ENCODE measurements at places on chromosomes 7 and 10. TPM values are rescaled to one million over a fixed set of nuclear protein-coding genes. Genes with fewer than 3 reads are reported as not detected.
A peak's percentile ranks its signal among the peaks of the same experiment; 100 is the strongest.

CNPY1 gene
- total RNA-seq: not detected

CYP3A7 gene
- total RNA-seq: not detected

TEX47 gene
- total RNA-seq: not detected

FAM13C gene
- total RNA-seq: 1.5 TPM

COL13A1 gene
- 4.2 TPM for total RNA-seq

EVX1 gene
- total RNA-seq: not detected

HOGA1 gene
- 0.15 TPM for total RNA-seq

- no peaks in the 10 kb centered on the region for H3K36me3 ChIP-seq
Measured at GRCh38 chr10:67017218-67017617, 91.4 kb downstream of the LRRTM3 start.

DNA sequence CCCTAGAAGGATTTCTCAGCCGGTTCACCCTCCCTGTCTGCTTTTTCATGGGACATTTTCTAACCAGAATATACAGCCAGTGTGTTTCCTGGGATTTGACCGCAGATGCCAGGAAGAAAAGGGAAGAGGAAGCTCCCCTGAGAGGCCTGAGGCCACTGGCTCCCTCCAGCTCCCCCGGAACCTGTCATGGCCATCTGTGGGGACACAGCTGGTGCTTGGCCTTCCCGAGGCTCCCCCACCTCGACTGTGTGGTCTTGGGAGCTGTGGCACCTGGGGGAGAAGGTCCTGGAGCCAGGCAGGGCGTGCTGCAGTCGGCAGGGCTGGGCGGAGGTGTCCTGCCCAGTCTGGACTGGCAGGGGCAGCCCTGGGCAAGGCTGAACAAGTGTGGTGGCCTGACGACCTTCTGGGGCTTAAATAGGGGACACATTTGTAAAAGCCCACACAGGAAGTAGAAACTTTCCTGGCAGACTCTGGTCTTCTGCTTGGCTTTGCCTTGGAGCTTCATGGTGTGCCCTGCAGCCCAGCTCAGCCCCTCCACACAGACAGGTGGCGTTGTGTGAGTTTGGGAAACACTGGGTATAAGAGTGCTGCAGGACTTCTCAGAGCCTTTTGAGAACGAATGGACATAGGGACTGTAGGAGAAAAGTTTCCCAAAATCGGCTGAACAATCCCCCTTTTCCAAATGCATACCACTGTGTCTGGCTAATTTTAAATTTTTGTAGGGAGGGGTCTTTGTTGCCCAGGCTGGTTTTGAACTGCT, 6.8 kb downstream of the BRI3 start:
- no peak overlapping the region for H3K4me3 ChIP-seq
- peaks cover 15% of the 10 kb centered on the region for H3K36me3 ChIP-seq
- peaks cover 31% of the 10 kb centered on the region for H3K4me1 ChIP-seq
- no peak overlapping the region for H3K27ac ChIP-seq
- no peaks in the 10 kb centered on the region for H3K27me3 ChIP-seq

DNA sequence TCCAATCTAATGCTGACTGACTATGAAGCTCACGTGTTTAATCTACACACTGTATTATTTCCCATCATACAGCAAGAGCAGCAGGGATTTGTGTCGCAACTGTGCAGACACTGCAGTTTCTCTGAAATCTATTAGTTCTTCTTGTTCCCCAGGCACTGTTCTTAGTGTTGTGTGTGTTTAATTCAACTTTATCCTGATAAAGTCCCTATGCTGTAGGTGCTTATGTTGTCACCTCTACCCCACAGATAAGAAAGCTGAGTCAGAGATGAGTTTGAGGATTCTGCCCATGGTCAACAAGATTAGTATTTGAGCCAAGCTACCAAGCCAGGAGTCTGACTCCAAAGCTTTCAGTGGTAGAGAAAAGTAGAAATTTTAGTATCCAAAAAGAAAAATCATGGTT, 22.5 kb upstream of the EPHB6 start:
- peaks cover 14% of the 10 kb centered on the region for H3K4me1 ChIP-seq

GRCh38 chr10:22341190-22341925, 3.9 kb upstream of the SPAG6 start:
- H3K4me3 ChIP-seq: peak overlapping the region; percentile 60
- DNase-seq: no peak
- peaks cover 96% of the 10 kb centered on the region for H3K27me3 ChIP-seq
- H3K27ac ChIP-seq: no peak overlapping the region
- peaks cover 18% of the 10 kb centered on the region for H3K4me1 ChIP-seq

DNA sequence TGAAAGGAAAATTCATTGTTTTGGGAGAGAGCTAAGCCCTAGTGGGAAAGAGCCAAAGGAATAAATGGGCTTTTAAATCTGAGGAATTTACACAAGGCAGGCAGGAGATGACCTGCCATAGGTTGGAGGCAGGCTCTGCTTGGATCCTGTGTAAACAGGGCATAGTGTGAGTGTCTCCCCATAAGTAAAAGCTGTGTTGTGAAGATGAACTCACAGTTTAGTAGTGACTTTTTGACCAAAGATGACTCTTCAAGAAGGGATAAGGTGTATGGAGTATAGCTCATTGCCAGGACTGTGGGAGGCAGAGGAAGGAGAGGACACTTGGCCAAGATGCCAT, 63.2 kb downstream of the KAT6B start:
- H3K4me1 ChIP-seq: peaks cover 3% of the 10 kb centered on the region
- DNase-seq: no peak
- no peak overlapping the region for H3K4me3 ChIP-seq
- H3K36me3 ChIP-seq: no peaks in the 10 kb centered on the region

DNA sequence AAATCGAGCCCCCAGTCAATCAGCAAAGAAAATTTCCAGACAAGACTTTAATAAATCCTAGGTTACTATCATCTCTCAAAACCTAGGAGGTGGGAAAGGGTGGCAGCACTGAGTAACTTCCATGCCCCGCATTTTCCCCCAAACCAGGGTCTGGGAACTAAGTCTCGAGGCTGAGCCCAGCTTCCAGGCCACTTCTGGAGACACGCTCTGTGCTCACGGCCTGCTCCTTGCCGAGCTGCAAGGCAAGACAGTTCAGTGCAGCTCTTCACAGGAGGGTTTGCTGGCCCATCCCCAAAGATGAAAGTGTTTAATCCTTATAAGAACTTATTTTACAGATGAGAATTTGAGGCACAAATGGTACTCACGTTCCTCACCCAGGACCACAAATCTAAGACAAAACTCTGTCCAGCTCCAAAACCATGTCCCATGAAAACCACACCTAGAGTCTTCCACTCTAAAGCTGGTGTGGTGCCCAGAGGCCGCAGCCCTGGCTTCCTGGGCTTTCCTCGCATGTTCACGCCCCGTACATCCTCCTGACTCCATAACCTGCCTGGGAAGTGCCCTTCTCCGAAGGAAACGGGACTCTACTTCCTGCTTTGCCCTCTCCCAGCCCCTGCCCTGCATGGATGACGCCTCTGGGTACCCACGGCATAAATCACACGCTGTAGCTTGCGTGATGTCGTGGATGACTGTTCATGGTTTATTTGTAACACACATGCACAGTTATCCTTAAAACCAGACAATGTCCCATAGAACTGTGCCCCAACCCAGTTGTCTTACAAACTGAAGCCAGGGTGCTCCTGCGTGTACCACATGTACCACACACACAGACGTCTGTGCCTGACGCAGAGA, 201.2 kb downstream of the DIP2C start:
- DNase-seq: no peak
- H3K4me3 ChIP-seq: no peak overlapping the region
- H3K36me3 ChIP-seq: no peaks in the 10 kb centered on the region
- peaks cover 66% of the 10 kb centered on the region for H3K4me1 ChIP-seq

GRCh38 chr10:110708776-110709443, 64.8 kb downstream of the RBM20 start:
- H3K36me3 ChIP-seq: no peaks in the 10 kb centered on the region
- no peaks in the 10 kb centered on the region for H3K27me3 ChIP-seq
- DNase-seq: no peak
- H3K27ac ChIP-seq: no peak overlapping the region
- H3K4me1 ChIP-seq: peaks cover 15% of the 10 kb centered on the region

DNA sequence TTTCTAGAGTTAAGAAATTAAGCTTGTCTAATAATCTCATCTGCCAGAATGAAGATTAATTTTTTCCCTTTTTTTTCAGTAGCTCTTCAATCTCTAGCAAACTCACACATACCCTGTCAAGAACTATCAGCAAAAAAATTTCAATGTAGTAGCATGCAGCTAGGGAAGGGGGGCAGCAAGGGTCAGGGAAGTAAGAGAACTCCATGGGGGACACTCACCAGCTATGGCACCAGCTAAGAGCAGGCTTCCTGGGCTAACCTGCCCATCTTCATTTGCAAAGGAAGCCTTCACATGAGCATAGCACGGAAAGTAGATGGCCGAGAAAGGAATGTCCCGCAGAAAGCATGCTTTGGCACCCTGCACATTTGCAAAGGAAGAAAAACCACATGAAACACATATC, 190.4 kb downstream of the SLC25A13 start:
- no peak overlapping the region for H3K4me3 ChIP-seq
- H3K36me3 ChIP-seq: peaks cover 8% of the 10 kb centered on the region
- H3K4me1 ChIP-seq: peaks cover 20% of the 10 kb centered on the region
- no peak for DNase-seq
- H3K27me3 ChIP-seq: peaks cover 21% of the 10 kb centered on the region
- H3K27ac ChIP-seq: no peak overlapping the region

- H3K36me3 ChIP-seq: no peaks in the 10 kb centered on the region
- no peaks in the 10 kb centered on the region for H3K27me3 ChIP-seq
- no peak for DNase-seq
Measured at GRCh38 chr7:105674200-105674920, 93.1 kb upstream of the EFCAB10 start.

DNA sequence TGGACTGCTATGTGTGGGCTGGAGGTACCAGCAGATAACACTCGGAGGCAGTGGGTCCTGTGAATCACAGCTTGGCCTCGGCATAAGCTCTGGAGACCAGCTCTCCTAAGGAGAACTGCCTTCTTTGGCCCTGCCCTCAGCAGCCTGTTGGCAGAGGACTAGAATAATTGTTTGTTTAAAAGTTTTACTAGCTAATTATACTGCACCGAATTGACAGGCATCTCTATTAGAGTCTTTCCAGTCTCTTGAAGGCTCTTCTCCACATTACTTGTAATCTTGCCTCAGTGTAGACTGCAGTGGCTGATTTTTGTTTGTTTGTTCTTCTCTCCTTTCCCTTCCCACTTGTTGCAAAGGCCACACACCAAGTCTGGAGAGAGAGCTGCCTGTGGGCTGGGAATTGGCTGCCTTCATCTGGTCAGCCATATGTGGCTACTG, 183.2 kb downstream of the AUTS2 start:
- H3K36me3 ChIP-seq: no peaks in the 10 kb centered on the region
- DNase-seq: no peak
- H3K27me3 ChIP-seq: peaks cover 14% of the 10 kb centered on the region
- peak overlapping the region; percentile 53 for H3K27ac ChIP-seq
- no peak overlapping the region for H3K4me3 ChIP-seq
- H3K4me1 ChIP-seq: peaks cover 22% of the 10 kb centered on the region

- H3K4me3 ChIP-seq: no peak overlapping the region
- no peak overlapping the region for H3K27ac ChIP-seq
- no peak for DNase-seq
- no peaks in the 10 kb centered on the region for H3K36me3 ChIP-seq
- H3K4me1 ChIP-seq: peaks cover 8% of the 10 kb centered on the region
Measured at GRCh38 chr10:90675621-90676020, 182.2 kb downstream of the HTR7 start.

DNA sequence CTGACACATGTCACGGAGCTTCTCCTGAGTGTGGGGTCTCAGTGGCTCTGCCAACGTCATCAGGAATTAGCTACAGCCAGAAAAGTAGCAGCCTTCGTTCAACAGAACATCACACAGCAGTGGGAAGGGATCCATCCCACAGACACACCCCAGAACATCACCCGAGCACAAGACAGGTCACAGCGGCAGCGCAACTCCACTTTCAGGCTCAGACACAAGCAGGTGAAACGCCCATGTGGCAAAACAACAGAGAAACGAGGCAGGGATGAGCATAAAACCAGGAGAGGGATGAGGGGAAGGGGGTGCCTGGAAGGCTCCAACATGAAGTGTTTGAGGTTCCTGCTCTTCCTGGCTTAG, 44.8 kb downstream of the CAMK2B start:
- H3K27ac ChIP-seq: no peak overlapping the region
- H3K36me3 ChIP-seq: no peaks in the 10 kb centered on the region
- no peak for DNase-seq
- H3K4me1 ChIP-seq: peaks cover 2% of the 10 kb centered on the region

DNA sequence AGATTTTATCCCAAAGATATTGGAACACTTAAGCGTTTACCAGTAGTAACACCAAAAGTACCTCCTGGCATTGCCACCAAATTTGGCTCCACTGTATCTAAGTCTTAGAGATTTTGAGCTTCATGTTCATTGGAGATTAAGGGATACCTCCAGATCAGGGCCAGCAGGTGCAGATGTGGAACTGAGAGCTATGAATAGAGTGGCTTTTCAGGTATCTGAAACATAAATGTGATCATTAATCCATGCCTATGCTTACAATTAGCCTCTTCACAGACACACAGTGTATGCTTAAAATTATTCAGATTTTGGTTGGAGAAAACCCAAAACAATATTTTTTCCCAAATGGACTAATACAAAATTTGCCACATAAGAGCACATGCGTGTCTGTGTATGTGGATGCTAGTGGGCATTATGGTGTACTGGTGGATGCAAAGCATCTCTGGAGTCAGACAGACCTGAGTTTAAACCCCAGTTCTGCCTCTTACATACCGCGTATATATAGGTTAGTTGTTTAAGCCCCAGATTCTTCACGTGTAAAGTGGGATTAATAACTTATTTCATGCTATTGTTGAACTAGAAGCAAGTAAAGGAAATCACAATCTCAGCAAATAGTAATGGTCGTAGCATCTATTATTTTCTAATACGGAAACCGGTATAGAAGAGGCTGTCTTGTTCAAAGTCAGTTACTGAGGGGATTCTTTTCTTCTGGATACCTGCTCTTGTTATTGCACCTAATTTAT, 6.8 kb upstream of the LRRC4 start:
- peaks cover 10% of the 10 kb centered on the region for H3K27me3 ChIP-seq
- no peak for DNase-seq
- no peak overlapping the region for H3K27ac ChIP-seq
- H3K4me3 ChIP-seq: no peak overlapping the region
- peaks cover 12% of the 10 kb centered on the region for H3K4me1 ChIP-seq
- no peaks in the 10 kb centered on the region for H3K36me3 ChIP-seq

GRCh38 chr7:114988755-114989375, 67.0 kb downstream of the MDFIC start:
- DNase-seq: no peak
- H3K27ac ChIP-seq: no peak overlapping the region
- peaks cover 6% of the 10 kb centered on the region for H3K36me3 ChIP-seq
- peaks cover 21% of the 10 kb centered on the region for H3K4me1 ChIP-seq
- no peak overlapping the region for H3K4me3 ChIP-seq
- H3K27me3 ChIP-seq: no peaks in the 10 kb centered on the region

GRCh38 chr7:41093141-41093540, 609.7 kb downstream of the INHBA start:
- H3K4me1 ChIP-seq: peaks cover 5% of the 10 kb centered on the region
- no peak overlapping the region for H3K27ac ChIP-seq
- no peak overlapping the region for H3K4me3 ChIP-seq
- H3K27me3 ChIP-seq: no peaks in the 10 kb centered on the region
